Left lung (tissue), 14 donors: ENCODE measurements at places on chromosomes 2 and 18. TPM values are rescaled to one million over a fixed set of nuclear protein-coding genes. Genes with fewer than 3 reads are reported as not detected.

DNA sequence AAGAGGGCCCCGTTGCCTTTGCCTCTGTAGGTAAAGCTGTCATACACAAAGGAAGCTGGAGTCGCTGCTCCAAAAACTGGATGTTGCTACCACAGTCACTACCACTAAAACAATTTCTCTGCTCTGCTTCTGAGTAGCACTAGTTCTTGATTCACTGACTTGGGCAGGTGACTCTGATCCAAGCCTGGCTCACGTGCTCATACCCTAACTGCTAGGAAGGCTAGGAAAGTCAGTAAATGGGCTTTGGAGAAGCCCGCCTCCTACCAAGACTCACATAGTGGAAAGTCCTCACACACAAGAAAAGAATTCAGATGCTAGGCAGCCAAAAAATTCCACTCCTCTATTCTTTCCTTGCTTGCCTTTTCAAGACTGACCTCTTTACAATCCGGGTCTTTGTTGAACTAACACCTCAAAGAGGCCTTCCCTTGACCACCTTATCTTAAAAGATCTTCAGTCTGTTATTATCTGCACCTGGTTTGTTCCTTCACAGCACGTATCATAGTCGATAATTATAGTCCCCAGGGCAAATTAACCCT, 11.4 kb upstream of the DYNC1I2 start:
- H3K4me3 ChIP-seq, result no peak overlapping the region
- no peaks in the 10 kb centered on the region for H3K4me1 ChIP-seq
- no peak for DNase-seq
- H3K27me3 ChIP-seq, result no peaks in the 10 kb centered on the region
- no peaks in the 10 kb centered on the region for H3K36me3 ChIP-seq

DNA sequence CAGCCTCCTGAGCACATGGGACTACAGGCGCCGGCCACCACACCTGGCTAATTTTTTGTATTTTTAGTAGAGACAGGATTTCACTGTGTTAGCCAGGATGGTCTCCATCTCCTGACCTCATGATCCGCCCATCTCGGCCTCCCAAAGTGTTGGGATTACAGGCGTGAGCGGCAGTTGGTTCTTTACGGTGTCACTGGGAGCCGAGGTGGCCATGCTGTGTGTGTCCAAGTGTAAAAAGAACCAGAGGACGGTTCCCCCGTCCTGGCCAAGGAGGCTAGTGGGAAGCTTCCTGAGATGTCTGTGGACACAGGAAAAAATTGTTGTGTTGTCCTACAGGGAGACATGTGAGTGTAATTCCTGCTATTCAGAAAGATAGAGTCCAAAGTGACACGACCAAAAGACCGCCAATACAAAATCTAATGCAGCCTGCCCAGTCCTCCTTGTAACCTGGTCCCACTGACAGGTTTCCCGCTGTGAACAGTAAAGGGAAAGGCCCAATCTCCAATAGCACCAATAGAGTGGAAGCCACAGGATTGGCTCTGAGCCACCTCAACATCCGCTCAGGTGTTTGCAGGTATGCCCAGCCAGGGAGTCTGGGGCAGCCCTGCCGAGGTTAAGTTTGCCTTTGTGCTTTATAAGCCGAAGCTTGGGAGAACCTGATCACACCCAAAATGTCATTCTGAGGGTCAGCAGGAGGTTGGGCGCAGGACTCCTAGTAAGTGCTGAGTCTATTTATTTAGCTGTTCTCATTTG, 40.6 kb downstream of the NCK2 start:
- no peak overlapping the region for H3K4me3 ChIP-seq
- no peak for DNase-seq
- no peak overlapping the region for H3K27ac ChIP-seq
- H3K27me3 ChIP-seq, result no peaks in the 10 kb centered on the region
- peaks cover 9% of the 10 kb centered on the region for H3K4me1 ChIP-seq
- H3K36me3 ChIP-seq, result no peaks in the 10 kb centered on the region

DNA sequence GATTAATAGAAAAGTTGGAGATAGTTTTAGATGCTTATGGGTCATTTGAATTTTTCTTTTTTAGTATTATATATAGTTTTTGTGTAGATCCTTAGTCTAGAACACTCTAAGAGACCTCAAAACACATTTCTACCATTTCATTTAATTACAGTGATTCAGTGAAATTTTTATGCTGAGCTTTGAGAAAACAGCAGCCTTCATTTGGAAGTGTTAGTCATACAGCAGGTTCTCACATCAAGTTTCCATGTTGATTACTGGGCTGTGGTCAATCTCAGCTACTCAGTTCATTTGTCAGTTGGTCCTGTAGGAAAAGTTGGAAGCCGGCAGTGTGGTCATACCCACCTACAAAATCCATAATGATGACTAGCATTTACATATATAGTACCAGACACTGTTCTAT, 37.9 kb downstream of the MAP3K19 start:
- H3K36me3 ChIP-seq, result no peaks in the 10 kb centered on the region
- no peak overlapping the region for H3K4me3 ChIP-seq
- peaks cover 30% of the 10 kb centered on the region for H3K27me3 ChIP-seq
- no peak overlapping the region for H3K27ac ChIP-seq
- no peaks in the 10 kb centered on the region for H3K4me1 ChIP-seq
- no peak for DNase-seq

The CNDP1 gene
- not detected for total RNA-seq

DNA sequence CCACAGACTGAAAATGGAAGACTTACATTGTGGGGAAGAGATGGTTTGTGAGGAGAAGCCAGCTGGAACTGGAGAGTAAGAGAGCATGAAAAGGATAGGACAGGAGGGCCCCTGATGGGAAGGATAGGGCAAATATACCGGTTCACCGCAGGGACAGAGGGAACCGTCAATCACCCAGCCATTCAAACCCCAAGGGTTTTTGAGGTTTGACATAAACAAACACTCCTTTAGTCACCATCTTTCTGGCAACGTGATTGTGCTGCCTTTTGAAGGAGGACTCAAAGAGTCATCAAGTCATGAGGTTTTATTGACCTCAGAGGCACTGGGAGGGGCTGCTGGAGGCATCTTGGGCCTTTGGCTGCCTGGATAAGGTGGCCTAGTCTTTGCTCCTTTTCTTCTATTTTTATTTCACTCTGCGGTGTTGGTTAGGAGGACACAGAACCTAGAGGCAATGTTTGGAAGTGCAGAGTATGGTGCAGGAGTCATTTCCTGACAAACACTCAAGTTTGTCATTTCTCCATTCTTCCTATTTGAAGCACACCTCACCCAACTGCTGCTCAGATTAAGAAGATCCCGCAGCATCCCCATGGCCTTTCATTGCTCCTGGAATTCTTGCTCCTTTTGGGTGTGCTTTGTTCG, 487.3 kb upstream of the SPRED2 start:
- no peaks in the 10 kb centered on the region for H3K36me3 ChIP-seq
- no peaks in the 10 kb centered on the region for H3K4me1 ChIP-seq
- no peaks in the 10 kb centered on the region for H3K27me3 ChIP-seq
- no peak overlapping the region for H3K27ac ChIP-seq
- DNase-seq, result no peak

DNA sequence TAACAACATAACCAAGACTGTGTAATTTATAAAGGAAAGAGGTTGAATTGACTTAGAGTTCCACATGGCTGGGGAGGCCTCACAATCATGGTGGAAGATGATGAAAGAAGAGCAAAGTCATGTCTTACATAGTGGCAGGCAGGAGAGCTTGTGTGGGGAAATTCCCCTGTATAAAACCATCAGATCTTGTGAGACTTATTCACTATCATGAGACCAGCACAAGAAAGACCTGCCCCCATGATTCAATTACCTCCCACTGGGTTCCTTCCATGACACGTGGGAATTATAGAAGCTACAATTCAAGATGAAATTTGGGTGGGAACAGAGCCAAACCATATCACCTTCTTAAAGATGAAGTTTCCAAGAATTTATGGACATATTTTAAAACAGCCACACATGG, 2.5 kb upstream of the IL36RN start:
- H3K27me3 ChIP-seq, result no peaks in the 10 kb centered on the region
- H3K36me3 ChIP-seq, result no peaks in the 10 kb centered on the region

DNA sequence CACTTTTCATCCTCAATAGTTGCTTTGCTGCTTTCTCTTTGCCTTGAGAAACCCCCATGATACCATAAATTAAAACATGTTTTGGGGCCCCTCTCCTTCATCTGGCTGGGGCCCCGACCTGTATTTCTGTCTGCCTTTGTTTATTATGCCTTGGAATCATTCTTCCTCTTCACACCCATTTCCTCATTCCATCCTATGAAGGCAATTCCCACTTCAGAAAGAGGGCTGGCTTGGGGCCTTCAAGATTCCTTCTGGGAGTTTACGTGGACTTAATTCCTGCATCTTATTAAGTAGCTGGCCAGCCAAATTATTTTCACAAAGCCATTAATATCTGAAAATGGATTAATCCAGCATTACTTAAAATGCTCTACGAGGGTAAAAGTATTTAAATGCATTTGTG, 6.8 kb upstream of the LRRTM1 start:
- no peak overlapping the region for H3K27ac ChIP-seq
- H3K4me1 ChIP-seq, result no peaks in the 10 kb centered on the region
- no peak for DNase-seq
- H3K27me3 ChIP-seq, result no peaks in the 10 kb centered on the region
- no peak overlapping the region for H3K4me3 ChIP-seq
- no peaks in the 10 kb centered on the region for H3K36me3 ChIP-seq

DNA sequence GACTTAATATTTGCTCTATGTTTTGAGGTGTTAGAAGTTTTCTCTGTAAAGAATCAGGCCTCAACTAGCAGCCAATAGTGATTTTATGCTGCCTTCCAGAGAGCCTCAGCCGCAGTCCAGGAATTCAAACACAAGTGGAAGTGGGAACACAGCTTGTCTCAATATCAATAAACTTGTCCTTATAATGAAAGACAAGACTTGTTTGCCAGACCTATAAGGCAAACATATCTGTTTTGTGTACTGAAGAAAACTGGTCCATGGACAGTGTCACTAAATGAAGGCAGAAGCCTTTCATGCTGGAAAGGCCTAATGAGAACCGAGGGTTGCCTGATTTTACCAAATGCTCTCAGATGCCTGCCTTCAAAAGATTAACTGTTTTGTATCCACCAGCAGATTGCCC, 182.2 kb downstream of the EPHA4 start:
- DNase-seq, result no peak
- H3K4me3 ChIP-seq, result no peak overlapping the region
- no peak overlapping the region for H3K27ac ChIP-seq
- no peaks in the 10 kb centered on the region for H3K36me3 ChIP-seq
- H3K27me3 ChIP-seq, result no peaks in the 10 kb centered on the region

The WDR35 gene
- 8.1 TPM for total RNA-seq

DNA sequence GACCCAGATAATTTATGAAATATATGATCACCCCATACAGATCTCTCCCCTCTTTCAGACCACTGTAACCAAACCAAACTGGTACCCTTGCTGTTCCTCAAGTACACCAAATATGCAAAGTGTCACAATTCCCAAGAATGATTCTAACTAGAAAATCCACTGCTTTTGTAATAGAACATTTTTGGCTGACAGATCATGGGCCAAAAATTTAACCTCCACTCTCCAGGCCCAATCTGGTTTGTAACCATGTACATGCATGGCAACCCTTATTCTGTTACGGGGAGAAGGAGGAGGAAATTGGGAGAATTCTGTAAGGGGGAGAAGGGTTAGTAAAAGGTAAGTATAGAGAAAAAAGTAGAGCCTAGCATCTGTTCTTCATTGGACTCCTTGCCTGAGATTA, 62.0 kb downstream of the IKZF2 start:
- H3K27ac ChIP-seq, result no peak overlapping the region
- no peaks in the 10 kb centered on the region for H3K36me3 ChIP-seq
- H3K4me3 ChIP-seq, result no peak overlapping the region
- no peak for DNase-seq
- H3K4me1 ChIP-seq, result no peaks in the 10 kb centered on the region
- H3K27me3 ChIP-seq, result no peaks in the 10 kb centered on the region

DNA sequence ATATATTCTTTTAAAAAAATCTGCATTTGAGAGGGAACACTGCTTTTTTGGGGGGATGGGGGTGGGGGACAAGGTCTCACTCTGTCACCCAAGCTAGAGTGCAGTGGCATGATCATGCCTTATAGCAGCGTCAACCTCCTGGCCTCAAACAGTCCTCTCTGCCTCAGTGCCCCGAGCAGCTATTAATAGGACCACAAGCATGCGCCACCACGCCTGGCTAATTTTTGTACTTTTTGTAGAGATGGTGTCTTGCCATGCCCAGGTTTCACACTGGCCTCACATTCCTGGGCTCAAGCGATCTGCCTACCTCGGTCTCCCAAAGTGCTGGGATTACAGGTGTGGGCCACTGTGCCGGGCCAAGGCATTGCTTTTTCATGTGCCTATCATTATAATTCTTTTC, 154.2 kb downstream of the ATAD2B start:
- H3K36me3 ChIP-seq, result no peaks in the 10 kb centered on the region
- H3K27me3 ChIP-seq, result no peaks in the 10 kb centered on the region
- DNase-seq, result no peak
- no peak overlapping the region for H3K27ac ChIP-seq
- no peak overlapping the region for H3K4me3 ChIP-seq

- no peak for DNase-seq
- H3K27me3 ChIP-seq, result peaks cover 58% of the 10 kb centered on the region
- H3K36me3 ChIP-seq, result no peaks in the 10 kb centered on the region
- H3K27ac ChIP-seq, result no peak overlapping the region
Measured at GRCh38 chr2:172113617-172114016, 10.9 kb upstream of the DLX2 start.

The TRAK2 gene
- 53.9 TPM for total RNA-seq

DNA sequence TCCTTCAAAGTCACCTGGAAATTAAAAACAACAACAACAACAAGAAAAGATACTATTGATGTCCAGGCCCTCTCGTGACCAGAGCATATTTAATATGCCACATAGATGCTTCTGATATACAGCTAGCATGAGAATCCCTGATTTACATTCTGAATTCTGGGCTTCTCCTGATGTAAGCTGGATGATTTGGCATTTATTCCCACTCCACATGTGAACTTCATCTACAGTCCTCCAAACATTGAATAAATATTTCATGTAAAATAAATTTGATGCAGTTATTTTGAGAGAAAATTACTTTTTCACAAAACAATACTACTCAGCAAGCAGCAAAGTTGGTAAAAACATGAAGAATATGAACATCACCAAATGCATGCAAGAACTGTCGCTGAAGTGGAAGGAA, 453.2 kb upstream of the SETBP1 start:
- no peaks in the 10 kb centered on the region for H3K4me1 ChIP-seq
- no peak overlapping the region for H3K27ac ChIP-seq
- H3K27me3 ChIP-seq, result no peaks in the 10 kb centered on the region
- no peak overlapping the region for H3K4me3 ChIP-seq
- DNase-seq, result no peak

The DUSP19 gene
- total RNA-seq, result 5.9 TPM

The C1QL2 gene
- not detected for total RNA-seq

DNA sequence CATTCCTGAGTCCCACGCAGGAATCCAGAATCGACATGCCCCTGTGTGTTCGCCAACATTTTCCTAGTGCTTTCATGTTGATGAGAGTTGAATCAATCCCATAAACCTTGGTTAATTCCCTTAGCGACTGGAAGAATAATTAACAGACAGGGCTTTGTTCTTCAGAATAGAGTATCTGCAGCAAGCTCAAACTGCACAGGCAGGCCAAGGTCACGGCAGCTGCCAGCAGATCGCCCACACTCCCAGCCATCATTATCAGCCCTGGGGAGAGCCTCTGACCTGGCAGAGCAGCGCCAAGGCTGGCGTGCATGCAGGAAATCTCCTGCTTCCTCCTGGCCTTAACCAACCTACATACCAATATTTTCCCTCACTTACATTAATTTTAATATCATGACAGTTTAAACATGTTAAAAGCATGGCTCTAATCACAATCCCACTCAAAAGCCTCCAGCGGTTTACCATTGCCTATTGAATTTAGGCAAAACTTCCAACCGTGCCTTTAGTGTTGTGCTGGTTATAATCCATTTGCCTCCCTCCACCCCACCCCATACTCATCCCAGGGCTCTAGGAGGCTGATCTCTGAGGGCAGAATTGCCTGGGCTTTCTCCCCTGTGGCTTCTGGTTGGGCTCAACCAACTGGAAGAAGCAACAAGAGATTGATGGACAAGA, 46.8 kb upstream of the NCK2 start:
- no peak overlapping the region for H3K4me3 ChIP-seq
- no peaks in the 10 kb centered on the region for H3K36me3 ChIP-seq
- no peaks in the 10 kb centered on the region for H3K4me1 ChIP-seq
- H3K27me3 ChIP-seq, result no peaks in the 10 kb centered on the region
- DNase-seq, result no peak
